ENCODE measurements at places on chromosomes 3 and 15.

DNA sequence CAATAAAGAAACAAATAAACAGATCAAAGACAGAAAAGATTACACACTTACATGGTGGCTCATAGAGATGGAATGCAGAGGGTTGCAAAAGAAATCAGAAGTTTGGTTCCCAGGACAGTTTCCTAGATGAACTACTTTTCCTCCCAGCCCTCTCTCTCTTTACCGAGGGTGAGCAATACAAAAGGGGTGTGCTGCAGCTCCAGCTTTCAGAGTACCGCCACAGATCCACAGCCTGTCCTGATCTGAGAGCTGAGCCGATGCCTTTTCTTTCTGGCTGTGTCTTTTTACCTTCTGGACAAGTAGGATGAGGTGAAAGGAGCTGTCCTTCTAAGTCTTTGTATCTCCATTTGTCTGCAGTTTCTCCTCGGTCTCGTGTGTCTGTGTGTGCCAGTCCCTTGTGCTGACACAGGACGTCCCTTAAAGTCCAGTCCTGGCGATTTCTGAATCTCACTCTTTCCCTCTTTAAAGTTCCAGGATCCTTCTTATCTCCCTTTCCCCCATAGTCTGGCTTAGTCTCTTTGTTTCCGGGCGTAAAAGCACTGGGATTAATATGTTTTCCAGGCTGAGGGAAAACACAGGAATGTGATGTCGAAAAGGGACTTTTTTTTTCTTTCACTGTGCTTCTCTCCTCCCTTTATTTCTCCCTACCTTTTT, 540 bp downstream of the CCDC80 start:
- DNase-seq, result no peak

- DNase-seq, result no peak
These were observed 880 bp downstream of the PPP4R2 start for GRCh38 chr3:72997421-72997961.

- no peak for DNase-seq
These were observed 34.1 kb upstream of the SMAD3 start for GRCh38 chr15:67031331-67031730.

DNA sequence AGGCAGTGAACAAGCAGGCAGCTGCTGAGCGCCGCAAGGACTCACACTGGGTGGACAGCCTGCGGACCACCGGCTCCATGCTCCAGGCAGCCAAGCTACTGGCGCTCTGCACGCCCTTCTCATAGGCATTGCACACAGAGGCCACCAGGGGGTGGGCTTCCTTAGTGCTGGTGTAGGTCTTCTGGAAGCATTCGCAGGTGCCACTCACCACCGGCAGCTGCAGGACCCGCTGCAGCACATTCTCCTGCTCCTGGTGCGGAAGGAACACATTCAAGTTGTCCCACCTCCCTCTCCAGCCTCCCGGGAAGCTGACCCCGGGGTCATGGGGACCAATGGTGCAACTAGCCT, 6.0 kb downstream of the PLIN1 start:
- no peak for DNase-seq

Data from central memory CD8-positive, alpha-beta T cell (primary cell).